Activated CD4-positive, CD25-positive, alpha-beta regulatory T cell treated with anti-CD3 and anti-CD28 coated beads, Interleukin-2, amount 50 U/mL, for 24 hours (primary cell): ENCODE measurements at places on chromosomes 3 and 15.

GRCh38 chr15:100501117-100501516 is 27.6 kb downstream of the CERS3 start:
- ATAC-seq, result no peak

DNA sequence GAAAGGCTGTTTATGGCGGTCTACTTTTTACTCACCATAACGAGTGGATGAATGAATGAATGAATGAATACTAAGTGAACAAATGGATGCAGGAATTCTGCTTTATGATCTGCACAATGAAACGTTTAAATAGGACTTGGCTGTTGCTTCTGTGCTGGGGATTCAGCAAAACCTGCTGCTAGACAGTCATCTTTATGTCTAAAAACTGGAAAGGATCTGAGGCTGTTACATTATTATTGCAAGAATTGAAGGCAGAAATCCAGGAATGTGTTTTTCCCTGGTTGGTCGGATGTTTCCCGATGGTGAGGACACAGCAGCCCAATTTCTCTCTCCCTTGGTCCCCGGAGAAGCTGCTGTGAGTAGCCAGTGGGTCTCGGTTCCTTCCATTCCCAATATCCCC is 94.2 kb downstream of the GABRG3 start:
- no peak for ATAC-seq

DNA sequence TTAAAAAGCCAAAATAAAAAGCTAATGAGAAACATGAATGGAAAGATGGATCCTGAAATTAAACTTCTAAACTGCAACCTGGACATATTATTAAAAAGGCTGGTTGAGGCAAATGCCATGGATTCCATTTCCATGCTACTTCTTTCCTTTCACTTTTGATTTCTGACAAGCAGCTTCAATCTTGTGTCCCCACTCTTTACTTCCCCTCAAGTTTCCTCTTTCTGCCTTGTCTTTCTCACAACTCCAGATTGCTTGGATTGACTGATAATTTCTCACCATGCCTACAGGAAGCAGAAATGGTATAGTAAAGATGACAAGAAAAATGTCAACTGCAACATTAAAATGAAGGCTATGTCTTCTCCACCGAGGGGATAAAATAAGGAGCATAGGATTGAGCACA is 1136.7 kb downstream of the TUSC7 start:
- ATAC-seq, result no peak

DNA sequence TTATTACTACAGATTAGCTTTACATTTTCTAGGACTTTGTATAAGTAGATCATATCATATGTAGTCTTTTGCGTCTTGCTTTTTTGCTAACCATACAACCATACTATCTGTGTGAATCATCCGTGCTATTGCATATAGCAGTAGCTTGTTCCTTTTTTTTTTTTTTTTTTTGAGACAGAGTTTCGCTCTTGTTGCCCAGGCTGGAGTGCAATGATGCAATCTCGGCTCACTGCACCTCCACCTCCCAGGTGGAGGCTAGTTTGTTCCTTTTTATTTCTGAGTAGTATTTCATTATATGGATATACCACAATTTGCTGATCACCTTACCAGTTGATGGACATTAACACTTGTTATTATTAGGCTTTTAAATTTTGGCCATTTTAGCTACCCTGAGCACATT is 54.5 kb upstream of the TBL1XR1 start:
- no peak for ATAC-seq

DNA sequence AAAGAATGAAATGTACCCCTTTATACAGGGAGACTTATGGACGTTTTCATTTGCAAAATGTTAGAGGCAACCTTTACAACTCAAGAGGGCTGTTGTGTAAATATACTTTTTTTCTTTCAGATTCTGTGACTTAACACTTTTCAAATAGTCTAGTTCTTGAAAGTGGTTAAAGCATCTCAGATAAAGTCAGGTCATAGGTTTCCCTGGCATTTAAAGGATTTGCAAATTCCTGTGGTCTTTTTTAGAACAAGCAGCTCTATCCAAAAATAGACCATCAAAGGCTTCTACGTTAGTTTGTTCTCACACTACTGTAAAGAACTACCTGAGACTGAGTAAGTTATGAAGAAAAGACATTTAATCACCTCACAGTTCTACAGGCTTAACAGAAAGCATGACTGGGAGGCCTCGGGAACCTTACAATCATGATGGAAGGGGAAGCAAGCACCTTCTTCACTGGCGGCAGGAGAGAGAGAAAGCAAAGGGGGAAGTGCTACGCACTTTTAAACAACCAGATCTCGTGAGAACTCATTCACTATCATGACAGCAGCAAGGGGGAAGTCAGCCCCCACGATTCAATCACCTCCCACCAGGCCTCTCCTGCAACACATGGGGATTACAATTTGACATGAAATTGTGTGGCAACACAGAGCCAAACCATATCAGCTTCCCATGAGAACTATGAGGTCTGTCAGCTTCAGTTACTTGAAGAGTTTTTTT is 23.3 kb upstream of the GABRR3 start:
- ATAC-seq, result no peak

DNA sequence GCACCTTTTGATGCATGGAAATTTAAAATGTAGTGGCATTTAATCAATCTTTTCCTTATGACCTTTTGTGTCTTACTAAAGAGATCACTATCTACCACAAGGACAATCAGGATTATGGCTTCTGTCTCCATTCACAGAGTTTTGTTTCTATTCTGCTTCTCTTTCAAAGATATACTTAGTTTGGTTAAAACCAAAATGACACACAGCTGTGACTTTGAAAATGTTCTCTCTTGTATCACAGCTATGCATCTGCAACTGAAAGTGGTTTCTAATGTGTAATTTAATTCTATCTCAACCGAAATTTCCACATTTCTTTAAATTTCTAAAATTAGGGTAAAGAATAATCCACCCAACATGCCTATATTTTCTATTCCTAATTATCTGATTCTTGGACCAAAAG is 27.7 kb downstream of the HLTF start:
- no peak for ATAC-seq

GRCh38 chr3:175590745-175591144 is 731.6 kb downstream of the NAALADL2 start:
- ATAC-seq, result no peak

GRCh38 chr15:100680726-100681125 is 78.3 kb downstream of the ASB7 start:
- ATAC-seq, result no peak

DNA sequence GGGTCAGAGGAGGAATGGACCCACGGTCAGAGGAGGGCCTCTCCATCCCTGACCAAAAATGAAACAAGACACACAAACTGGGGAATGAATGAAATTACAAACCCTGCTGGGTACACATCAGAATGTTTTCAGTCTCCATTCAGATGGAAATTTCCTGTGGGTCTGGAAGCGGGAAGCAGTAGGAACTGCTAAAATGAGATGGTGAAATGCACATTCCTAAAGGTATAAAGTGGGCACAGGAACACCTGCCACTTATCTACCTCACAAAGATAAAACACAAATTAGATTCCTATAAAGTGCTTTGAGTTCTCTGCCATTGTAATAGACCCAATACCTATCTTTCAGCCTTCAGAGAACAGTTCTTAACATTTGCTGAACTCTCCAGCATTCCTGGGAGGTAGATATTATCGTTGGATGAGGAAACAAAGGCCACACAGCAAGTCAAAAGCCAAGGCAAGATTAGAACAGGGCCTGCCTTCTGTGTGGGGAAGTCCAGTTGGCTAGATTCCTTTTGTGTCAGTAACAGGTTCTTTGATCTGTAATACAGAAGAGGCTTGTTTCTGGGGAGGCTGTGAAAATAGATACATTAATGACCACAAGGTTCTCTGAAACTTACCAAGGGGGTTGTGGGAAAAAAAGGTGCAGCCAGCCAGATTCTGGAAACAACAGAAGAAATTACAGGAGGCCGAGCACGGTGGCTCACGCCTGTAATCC is 98.4 kb downstream of the IGF2BP2 start:
- no peak for ATAC-seq

DNA sequence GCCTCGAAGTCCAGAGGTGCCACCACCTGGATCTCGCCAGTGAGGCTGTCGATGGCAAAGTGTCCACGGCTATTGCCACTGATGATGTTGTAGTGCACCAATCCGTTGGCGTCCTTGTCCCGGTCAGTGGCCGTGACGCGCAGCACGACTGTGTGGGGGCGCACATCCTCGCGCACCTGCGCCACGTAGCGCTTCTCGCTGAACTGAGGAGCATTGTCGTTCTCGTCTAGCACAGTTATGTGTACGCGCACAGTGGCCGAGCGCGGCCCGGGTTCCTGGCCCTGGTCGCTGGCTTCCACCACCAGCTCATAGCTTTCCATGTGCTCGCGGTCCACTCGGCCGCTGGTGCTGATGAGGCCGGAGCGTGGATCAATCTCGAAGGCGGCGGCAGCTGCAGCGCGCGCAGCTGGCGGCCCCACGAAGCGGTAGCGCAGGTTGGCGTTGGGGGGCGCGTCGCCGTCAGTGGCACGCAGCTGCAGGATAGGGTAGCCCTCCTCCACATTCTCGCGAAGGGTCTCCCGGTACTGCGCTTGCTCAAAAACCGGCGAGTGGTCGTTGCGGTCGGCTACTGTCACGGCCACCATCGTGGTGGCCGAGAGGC is 1.8 kb downstream of the CELSR3 start:
- no peak for ATAC-seq

- ATAC-seq, result no peak
These were observed 69.8 kb downstream of the ISG20 start for GRCh38 chr15:88708655-88709054.

- ATAC-seq, result no peak
These were observed 47.9 kb downstream of the HMCES start for GRCh38 chr3:129326595-129326994.

DNA sequence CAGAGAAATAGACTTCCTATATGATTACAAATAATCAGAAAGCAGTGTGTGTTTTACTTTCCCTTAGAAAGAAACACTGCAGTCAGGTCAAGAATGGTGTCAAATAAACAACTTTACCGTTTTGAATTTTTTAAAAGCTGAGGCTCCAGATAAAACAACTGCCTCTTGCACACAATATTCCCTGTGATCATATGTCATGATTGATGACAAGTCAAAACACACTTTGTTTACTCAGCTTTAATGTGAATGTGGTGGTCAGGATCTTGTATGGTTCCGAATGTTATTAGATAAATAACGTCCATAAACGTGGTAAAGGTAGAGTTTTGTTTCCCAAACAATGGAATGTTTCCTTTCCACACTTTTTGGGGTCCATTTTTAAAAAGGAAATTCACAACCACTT is 428.4 kb upstream of the MDFIC2 start:
- no peak for ATAC-seq

DNA sequence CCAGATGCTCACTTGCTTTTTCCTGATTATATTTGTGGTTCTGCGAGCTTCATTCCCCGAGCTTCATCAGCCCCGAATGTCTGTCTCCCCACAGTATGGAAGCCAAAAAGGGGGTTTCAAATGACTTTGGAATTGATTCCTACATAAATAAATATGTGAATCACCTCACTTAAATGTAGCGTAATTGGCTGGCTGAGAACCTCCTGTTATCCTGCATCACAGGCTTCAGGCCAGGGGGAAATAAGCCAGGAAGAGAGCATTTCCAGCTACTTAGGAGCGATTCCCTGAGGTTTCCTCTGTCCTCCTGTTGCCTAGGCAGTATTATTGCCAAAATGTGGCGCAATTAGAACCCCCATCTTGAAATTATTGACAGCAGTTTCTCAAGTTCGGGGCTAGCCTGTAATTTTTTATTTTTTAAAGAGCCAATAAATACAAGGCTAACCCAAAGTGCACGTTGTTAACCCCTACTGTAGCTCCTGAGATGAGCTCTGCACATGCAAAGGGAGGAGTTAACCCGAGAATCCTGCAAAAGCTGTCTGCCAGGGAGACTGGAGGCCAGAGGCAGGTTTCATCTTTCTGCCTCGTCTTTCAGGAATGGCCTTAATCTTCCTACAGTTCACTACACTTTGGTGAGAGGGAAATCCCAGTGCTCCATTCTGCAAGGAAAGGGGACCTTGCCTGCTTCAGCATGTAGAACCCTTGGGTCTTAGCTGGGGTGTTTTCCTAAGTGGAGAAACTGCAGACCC is 148.2 kb downstream of the ADAMTS9 start:
- no peak for ATAC-seq
